GM23338 (cell line): ENCODE measurements at places on chromosomes 3 and 15. TPM values are rescaled to one million over a fixed set of nuclear protein-coding genes. Genes with fewer than 3 reads are reported as not detected.

DNA sequence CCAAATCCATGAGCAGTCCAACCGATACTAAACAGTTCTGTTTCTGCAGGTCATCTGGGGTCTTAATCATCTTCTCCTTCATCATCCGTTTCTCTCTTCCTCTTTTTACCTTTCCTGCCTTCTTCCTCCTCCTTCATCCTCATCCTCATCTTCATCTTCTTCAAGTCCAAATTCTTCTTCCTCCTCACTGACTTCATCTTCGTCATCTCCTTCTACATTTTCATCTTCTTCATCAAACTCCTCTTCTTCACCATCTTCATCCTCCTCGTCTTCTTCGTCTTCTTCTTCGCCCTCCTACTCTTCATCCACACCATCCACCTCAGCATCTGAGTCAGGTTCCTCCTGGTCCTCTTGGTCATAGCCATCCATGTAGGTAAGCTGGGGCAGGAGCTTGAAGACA, 14.2 kb upstream of the COMMD4 start:
- no peaks in the 10 kb centered on the region for H3K36me3 ChIP-seq
- no peaks in the 10 kb centered on the region for H3K27me3 ChIP-seq
- H3K4me3 ChIP-seq = no peak overlapping the region
- DNase-seq = no peak
- no peaks in the 10 kb centered on the region for H3K4me1 ChIP-seq
- no peak overlapping the region for H3K27ac ChIP-seq

GRCh38 chr15:25061808-25062550, 107.2 kb downstream of the SNRPN start:
- H3K4me3 ChIP-seq = no peak overlapping the region
- no peak for DNase-seq
- H3K27me3 ChIP-seq = no peaks in the 10 kb centered on the region
- no peak overlapping the region for H3K27ac ChIP-seq
- peaks cover 93% of the 10 kb centered on the region for H3K36me3 ChIP-seq
- no peaks in the 10 kb centered on the region for H3K4me1 ChIP-seq

DNA sequence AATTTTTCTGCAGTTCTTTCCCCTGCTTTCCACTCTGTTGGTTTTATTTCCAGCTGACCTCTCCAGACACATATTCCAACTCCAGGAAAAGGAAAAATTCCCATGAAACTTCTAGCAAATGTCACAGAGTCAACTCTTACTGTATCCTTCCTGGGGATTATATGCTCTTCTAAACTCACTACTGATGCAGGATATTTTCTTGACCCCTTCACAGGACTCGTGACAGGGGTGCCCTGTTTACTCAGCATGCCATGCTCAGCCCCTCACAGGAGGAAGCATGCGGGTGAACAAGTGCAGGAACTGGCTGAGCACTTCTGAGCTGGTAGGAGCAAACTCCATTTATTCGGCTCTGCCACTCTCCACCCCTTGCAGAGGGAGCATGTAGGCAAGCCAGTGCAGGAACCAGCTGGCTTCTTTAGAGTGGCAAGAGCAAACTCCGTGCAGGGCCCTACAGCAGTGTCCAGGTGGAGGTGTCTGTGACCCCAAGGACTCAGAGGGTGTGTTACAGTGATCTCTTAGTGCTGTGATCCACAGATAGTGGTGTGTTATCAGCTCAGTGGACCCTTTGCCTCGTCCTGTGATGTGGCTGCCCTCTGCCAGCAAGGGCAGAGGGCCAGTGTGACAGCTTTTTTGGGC, 413.6 kb upstream of the GRM7 start:
- H3K36me3 ChIP-seq = peaks cover 7% of the 10 kb centered on the region; the same call in 1 of the 2 replicates
- no peaks in the 10 kb centered on the region for H3K4me1 ChIP-seq
- H3K4me3 ChIP-seq = no peak overlapping the region
- DNase-seq = no peak
- no peak overlapping the region for H3K27ac ChIP-seq

GRCh38 chr3:48042071-48042760, 26.0 kb upstream of the MAP4 start:
- no peaks in the 10 kb centered on the region for H3K36me3 ChIP-seq
- no peak for DNase-seq
- H3K4me3 ChIP-seq = no peak overlapping the region
- peak overlapping the region; percentile 11; the same call in 1 of the 2 replicates for H3K27ac ChIP-seq
- no peaks in the 10 kb centered on the region for H3K27me3 ChIP-seq

The MED12L gene
- total RNA-seq = 23.7 and 25.0 TPM in 2 replicates

DNA sequence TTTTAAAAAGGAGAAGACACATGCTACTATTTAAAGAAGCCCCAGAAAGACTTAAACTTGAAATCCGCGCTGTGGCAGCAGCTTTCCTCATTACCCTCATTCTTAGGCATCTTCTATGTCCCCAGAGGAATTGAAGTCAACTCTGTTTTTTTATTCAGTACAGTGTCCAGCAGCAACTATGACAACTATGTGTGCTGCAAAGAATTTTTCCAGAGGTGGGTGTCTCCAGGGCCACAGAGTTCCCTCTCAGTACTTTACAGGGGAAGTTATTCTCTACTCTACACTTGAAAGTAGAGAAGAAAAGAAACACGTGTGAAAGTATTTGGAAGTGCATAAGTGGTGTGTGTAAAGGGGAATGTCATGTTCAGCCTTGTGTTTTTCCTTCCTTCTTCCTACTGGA, 32.0 kb downstream of the GATM start:
- no peaks in the 10 kb centered on the region for H3K4me1 ChIP-seq
- DNase-seq = no peak
- H3K27ac ChIP-seq = no peak overlapping the region

DNA sequence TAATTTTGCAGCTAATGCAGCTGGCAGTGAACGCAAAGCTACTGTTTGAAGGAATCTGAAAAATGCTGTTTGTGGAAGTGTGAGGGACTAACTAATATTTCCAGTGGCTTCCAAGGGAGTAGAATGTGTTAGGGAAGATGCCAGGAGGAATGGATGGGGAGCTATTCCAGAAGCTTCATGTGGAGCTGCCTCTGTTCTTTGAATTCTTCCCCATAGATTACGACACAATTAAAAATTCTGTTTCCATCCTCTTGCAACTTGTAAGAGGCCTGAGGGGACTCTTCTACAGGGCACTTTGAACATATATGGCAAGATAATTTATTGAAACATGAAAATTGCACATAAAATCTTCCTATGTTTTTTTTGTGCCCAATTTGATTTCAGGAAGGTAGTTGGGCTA, 74.3 kb upstream of the CTXND1 start:
- no peaks in the 10 kb centered on the region for H3K27me3 ChIP-seq
- H3K4me1 ChIP-seq = no peaks in the 10 kb centered on the region
- H3K36me3 ChIP-seq = no peaks in the 10 kb centered on the region
- H3K27ac ChIP-seq = no peak overlapping the region

GRCh38 chr3:161096771-161097367, 8.3 kb downstream of the B3GALNT1 start:
- H3K27me3 ChIP-seq = no peaks in the 10 kb centered on the region
- H3K4me3 ChIP-seq = no peak overlapping the region
- no peaks in the 10 kb centered on the region for H3K36me3 ChIP-seq
- DNase-seq = peak; percentile 76
- no peaks in the 10 kb centered on the region for H3K4me1 ChIP-seq

- H3K27me3 ChIP-seq = no peaks in the 10 kb centered on the region
- no peak for DNase-seq
- no peaks in the 10 kb centered on the region for H3K4me1 ChIP-seq
Observed at GRCh38 chr3:120637851-120638559, 41.9 kb downstream of the NDUFB4 start.

DNA sequence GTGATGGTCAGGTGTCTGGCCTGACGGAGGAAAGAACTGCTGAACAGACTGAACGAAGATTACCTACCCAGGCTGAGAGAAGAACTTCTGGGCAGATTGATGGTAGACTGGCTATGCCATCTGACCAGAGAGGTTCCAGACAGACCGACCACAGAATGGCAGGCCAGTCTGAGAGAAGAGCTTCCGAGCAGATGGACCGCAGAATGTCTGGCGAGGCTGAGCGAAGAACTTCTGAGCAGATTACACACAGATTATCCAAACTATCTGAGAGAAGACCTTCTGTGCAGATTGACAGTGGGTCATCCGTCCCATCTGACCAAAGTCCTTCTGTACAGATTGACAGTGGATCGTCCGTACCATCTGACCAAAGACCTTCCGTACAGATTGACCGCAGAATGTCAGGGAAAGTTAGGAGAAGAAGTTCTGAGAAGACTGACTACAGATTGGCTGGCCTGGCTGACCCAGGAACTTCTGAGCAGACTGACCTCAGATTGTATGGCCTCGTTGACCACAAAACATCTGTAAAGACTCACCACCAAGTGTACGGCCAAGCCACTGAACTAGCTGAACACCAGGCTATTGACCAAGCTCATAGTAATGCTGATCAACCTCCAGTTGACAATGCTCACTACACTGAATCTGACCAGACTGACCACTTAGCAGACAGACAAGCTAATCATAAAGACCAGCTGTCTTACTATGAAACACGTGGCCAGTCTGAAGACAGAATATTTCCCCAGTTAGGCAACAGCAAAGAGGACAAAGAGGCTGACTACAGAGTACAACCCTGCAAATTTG, 812 bp downstream of the TEX55 start:
- DNase-seq = no peak
- H3K27ac ChIP-seq = no peak overlapping the region
- H3K4me1 ChIP-seq = no peaks in the 10 kb centered on the region
- no peak overlapping the region for H3K4me3 ChIP-seq
- no peaks in the 10 kb centered on the region for H3K36me3 ChIP-seq

GRCh38 chr3:111545349-111545748, 3.4 kb downstream of the CD96 start:
- no peaks in the 10 kb centered on the region for H3K27me3 ChIP-seq
- no peaks in the 10 kb centered on the region for H3K36me3 ChIP-seq
- no peak overlapping the region for H3K27ac ChIP-seq
- no peak overlapping the region for H3K4me3 ChIP-seq
- peaks cover 17% of the 10 kb centered on the region for H3K4me1 ChIP-seq

GRCh38 chr3:11514191-11514821, 129.4 kb downstream of the VGLL4 start:
- H3K4me1 ChIP-seq = peaks cover 13% of the 10 kb centered on the region
- H3K27me3 ChIP-seq = no peaks in the 10 kb centered on the region
- H3K36me3 ChIP-seq = no peaks in the 10 kb centered on the region
- H3K4me3 ChIP-seq = no peak overlapping the region

The FMN1 gene
- total RNA-seq = 1.6 and 2.1 TPM in 2 replicates

- no peak overlapping the region for H3K4me3 ChIP-seq
- no peak for DNase-seq
- no peak overlapping the region for H3K27ac ChIP-seq
- H3K36me3 ChIP-seq = no peaks in the 10 kb centered on the region
- no peaks in the 10 kb centered on the region for H3K27me3 ChIP-seq
- H3K4me1 ChIP-seq = peaks cover 22% of the 10 kb centered on the region
Observed at GRCh38 chr3:65858749-65859148, 180.0 kb downstream of the MAGI1 start.

The MESP2 gene
- 0.16 and 1.3 TPM in 2 replicates for total RNA-seq

The GOLGA8G gene
- not detected in 2 replicates for total RNA-seq

The GOLGA8S gene
- not detected in 2 replicates for total RNA-seq

GRCh38 chr15:69275933-69276560, 22.7 kb upstream of the PAQR5 start:
- H3K4me3 ChIP-seq = no peak overlapping the region
- H3K27ac ChIP-seq = 0 out of 2 replicates have a peak overlapping the region, but pooled peaks have one; percentile 2
- peaks cover 11% of the 10 kb centered on the region for H3K4me1 ChIP-seq
- no peaks in the 10 kb centered on the region for H3K27me3 ChIP-seq

GRCh38 chr15:31758126-31758525, 272.2 kb upstream of the CHRNA7 start:
- no peak overlapping the region for H3K27ac ChIP-seq
- no peaks in the 10 kb centered on the region for H3K4me1 ChIP-seq

The DAPK2 gene
- 3.1 and 3.9 TPM in 2 replicates for total RNA-seq

- no peaks in the 10 kb centered on the region for H3K4me1 ChIP-seq
- DNase-seq = no peak
- H3K36me3 ChIP-seq = no peaks in the 10 kb centered on the region
- H3K27me3 ChIP-seq = no peaks in the 10 kb centered on the region
Observed at GRCh38 chr15:63331456-63331855, 50.2 kb downstream of the CA12 start.

The PDZRN3 gene
- 11.0 and 14.0 TPM in 2 replicates for total RNA-seq

The FILIP1L gene
- total RNA-seq = not detected in 2 replicates

DNA sequence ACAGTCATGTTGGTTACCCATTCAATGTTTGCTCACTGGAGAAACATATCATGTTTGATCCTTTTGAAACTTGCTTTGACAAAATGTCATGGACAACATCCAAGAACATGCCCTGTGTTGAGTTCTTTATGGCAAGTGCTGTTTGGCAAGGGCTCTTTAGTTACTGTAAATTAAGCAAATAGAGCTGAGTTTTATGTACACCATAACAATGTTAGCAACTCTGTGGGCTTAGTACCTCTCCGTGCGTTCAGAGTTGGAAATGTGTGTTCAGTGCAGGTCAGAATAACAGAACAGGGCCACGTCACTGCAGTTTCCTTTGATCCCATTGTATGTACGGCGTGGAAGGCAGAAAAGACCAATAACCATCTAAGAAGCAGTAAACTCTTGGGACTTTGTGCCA, 132.5 kb downstream of the MYRIP start:
- no peak overlapping the region for H3K27ac ChIP-seq
- H3K4me3 ChIP-seq = no peak overlapping the region
- no peaks in the 10 kb centered on the region for H3K36me3 ChIP-seq
- DNase-seq = no peak
- no peaks in the 10 kb centered on the region for H3K27me3 ChIP-seq

GRCh38 chr3:132225664-132226063, 91.5 kb upstream of the ACP3 start:
- DNase-seq = no peak
- no peaks in the 10 kb centered on the region for H3K36me3 ChIP-seq
- 0 out of 2 replicates have a peak overlapping the region, but pooled peaks have one; percentile 6 for H3K27ac ChIP-seq
- H3K4me1 ChIP-seq = peaks cover 11% of the 10 kb centered on the region; the same call in 1 of the 2 replicates
- H3K4me3 ChIP-seq = no peak overlapping the region

GRCh38 chr3:135980343-135980742, 14.8 kb downstream of the PPP2R3A start:
- no peaks in the 10 kb centered on the region for H3K36me3 ChIP-seq
- no peak for DNase-seq
- H3K4me3 ChIP-seq = no peak overlapping the region
- no peaks in the 10 kb centered on the region for H3K27me3 ChIP-seq
- no peak overlapping the region for H3K27ac ChIP-seq

DNA sequence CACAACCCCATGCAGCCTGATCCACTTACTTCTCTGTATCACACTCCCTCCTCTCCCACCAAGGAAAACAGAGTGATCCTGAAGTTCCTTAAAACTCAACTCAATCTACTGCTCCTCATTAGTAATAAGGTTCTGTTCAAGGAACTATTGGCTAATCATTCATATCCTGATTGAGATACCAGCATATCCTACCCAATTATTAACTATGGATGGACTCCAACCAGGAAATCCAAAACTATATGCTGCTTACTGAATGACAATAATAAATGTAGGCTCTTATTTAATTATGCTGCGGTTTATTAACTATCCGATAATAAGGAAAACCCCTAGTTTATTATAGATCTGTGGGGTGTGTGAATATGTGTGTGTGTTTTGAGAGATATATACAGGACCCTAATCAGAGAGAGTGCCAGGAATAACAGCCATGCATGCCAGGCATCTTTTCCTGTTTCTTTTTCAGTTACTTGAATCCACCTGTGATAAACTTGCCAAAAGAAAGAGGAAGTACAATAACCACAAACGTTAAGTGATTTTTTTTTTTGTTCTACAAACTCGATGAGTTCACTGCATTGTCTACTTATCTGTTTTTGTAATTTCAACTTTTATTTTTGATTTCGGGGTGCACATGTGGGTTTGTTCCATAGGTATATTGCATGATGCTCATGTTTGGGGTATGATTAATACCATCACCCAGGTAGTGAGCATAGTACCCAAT, 1031.7 kb upstream of the CFAP20DC start:
- H3K36me3 ChIP-seq = no peaks in the 10 kb centered on the region
- DNase-seq = no peak
- H3K27me3 ChIP-seq = no peaks in the 10 kb centered on the region
- 0 out of 2 replicates have a peak, but pooled peaks cover 5% of the 10 kb centered on the region for H3K4me1 ChIP-seq
- H3K4me3 ChIP-seq = no peak overlapping the region

GRCh38 chr3:117103675-117104074, 394.1 kb downstream of the TUSC7 start:
- H3K36me3 ChIP-seq = no peaks in the 10 kb centered on the region
- H3K4me1 ChIP-seq = no peaks in the 10 kb centered on the region; the same call in 1 of the 2 replicates
- H3K27ac ChIP-seq = no peak overlapping the region

The CCNDBP1 gene
- total RNA-seq = 15.7 and 33.5 TPM in 2 replicates

The OR5H6 gene
- not detected in 2 replicates for total RNA-seq
